ENCODE measurements at places on chromosomes 13 and 19.

- peak; percentile 98 for DNase-seq
Observed at GRCh38 chr19:5680437-5681368, at the start of the genes HSD11B1L and MICOS13. Gene HSD11B1L (plus strand): TSS chr19:5681027. CDS start chr19:5684833, 3,806 bp downstream. Gene MICOS13 (minus strand): TSS chr19:5680516. CDS start chr19:5680486, 30 bp downstream.

- DNase-seq, result no peak
Observed at GRCh38 chr13:55230570-55230908, 1910.2 kb upstream of the PRR20A start.

DNA sequence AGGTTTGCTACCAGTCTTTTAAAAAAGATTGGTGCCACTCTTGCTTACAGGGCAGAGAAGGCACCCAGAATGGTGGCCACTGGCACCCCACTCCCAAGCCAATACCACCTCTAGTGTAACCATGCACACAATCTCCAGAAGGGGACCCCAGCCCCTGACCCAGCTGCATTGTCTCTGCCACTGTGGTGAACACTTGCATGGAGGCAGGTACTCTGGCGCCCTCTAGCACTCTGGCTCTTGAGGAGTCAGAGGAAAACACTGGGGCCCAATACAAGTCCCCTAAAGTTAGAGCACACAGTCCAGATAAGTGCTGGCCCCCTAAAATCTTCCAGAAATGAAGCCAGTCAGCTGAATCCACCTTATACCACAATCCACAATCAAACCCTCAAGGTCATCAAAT lies 6.0 kb downstream of the ERVV-1 start:
- DNase-seq, result no peak

DNA sequence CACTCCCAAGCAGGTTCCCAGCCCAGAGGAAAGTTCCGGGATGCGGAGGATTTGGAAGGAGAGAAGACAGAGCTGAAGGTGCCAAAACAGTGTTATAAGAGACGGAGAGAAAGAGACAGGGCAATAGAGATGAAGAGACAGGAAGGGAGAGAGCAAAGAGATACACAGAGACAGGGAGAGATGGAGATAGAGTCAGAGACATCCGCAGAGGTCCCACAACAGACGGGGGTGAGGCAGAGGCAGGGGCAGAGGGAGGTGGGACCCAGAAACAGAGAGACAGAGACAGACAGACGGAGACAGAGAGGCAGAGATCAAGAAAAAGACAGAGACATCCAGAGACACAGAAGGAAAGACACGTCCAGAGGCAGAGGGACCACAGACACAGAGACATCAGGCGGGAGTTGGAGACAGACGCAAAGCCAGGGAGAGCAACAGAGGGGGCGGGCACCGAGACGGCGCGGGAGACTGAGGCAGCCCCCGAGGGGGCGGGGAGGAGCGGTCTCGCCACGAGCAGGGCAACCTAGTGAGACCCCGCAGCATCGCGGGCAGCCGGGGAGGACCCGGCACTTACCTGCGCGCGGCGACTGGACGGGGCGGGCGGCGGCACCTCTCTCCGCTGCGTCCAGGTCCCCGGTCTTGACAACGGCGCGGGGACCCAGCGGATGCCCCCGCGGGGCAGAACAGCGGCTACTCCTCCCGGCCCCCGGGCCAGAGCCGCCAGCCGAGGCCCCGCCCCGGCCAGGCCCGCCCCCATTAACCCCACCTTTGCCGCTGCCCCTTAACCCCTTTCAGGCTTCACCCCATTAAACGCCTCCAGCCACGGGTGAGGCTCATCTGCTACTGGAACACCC lies at the start of gene GPR4:
TSS of gene GPR4 (minus strand) at position 689 of the 851 bp plus-strand sequence. CDS start 10,346 bp downstream, outside the sequence.
- DNase-seq, result no peak

DNA sequence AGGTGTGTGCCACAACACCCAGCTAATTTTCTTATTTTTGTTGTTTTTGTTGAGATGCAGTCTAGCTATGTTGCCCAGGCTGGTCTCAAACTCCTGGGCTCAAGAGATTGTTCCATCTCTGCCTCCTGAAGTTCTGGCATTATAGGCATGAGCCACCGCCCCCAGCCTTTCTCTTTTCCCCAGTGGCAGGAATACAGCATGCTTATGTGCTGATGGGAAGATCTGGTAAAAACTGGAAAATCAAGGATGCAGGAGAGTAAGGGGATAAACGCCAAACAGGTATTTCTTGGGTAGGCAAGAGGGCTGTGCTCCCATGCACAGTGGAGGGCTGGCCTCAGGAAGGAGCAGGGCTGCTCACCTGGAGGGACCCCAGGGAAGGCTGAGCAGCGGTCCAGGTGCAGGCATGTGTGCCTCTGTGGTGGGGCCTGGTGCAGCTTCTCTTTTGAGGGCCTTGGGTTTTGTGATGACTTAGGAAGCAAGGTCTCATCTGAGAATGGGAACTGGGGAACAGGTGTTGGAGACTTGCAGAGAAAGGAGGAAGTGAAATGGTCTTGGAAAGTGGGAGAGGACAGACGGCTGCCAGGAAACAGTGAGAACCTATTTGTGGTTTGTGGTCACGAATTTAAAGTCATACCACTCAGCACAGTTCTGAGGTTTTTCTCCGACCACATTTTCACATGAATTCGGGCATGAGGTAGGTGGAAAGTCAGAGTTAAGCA lies 106.5 kb downstream of the TEX26 start:
- DNase-seq, result peak; percentile 34

DNA sequence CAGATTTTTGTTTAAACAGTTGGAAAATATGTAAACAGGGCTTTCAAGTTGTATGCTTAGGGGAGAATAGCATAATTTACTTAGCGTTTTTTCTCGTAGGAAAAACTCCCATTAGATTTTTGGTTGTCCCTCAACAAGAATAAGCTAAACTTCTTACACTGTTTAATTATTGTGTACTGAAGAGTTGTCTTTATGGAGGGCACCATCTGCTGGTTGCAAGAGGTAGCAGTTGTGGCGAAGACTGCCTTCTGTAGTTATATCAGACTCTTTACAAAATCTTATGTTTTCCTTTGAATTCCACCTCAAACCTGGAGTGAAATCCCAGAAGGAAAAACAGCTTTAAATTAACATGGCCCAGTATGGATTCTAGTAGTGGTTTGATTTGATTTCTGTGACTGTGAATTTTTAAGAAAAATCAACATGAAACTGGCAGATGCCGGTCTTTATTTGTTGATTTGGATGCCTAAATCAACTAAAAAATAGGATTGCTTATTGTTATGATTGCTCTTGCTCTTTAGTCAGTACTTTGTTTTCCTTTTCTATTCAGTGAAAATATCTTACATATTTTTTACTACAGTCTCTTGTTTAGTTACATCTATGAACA lies 53.4 kb downstream of the PDS5B start:
- peak; percentile 67 for DNase-seq

DNA sequence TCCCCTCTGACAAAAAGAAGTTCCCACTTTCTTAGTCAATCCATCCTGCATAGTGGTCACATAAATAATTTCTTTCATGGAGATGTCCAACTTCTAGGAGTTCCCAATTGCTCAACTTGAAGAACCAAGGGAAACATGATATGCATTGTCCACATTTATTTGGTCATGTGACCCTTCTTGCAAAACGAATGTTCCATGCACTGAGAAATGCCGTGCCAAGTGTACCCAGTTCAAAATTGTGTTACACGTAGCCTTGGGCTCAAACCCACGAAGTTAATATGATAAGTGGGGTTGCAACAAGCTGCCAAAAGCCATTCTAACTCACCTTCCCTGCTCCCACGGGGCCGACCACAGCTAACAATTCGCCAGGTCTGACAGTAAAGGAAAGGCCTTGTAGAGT lies 113.1 kb downstream of the ABCC4 start:
- DNase-seq, result no peak

DNA sequence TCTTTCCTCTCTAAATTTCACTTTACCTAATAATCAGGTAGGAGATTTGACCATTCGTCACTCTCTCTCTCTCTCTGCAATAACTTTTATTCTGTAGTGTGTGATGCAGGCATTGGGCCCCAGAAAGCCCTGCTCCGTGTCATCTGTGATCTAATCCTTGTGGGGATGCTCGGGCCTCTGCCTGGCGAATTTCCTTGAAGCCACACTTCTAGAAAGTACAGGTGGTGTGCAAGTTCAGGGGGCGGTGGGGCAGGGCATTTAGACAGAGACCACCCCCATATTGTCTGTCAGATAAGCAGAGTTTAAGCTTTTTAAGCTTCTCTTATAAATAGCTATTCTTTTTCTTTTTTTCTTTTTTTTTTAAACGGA lies 53.4 kb upstream of the GPR12 start:
- no peak for DNase-seq

- no peak for DNase-seq
Observed at GRCh38 chr13:27110056-27110746, 61.4 kb downstream of the USP12 start.

DNA sequence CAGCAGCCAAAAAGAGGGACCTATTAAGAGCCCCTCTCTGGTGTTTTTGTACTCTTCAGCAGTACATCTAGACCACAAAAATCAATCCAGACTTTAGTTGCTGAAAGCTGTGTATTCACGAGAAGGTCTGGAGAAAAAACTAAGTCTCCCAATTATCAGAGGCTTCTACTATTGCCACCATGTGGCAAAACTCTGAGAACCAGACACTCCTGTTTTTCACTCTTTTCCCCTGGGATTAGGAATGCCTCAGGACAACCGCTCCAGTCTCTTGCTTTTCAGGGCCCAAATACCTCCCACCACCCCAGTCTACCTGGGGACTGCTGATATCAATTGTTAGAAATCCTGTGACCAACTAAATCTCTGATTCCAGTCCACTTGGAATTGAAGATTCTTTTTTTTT lies 30.1 kb upstream of the OBI1 start:
- DNase-seq, result no peak

- no peak for DNase-seq
Observed at GRCh38 chr19:38039966-38040365, 133.0 kb downstream of the SIPA1L3 start.

- DNase-seq, result no peak
Observed at GRCh38 chr13:44368062-44368591, 5.5 kb upstream of the SERP2 start.

DNA sequence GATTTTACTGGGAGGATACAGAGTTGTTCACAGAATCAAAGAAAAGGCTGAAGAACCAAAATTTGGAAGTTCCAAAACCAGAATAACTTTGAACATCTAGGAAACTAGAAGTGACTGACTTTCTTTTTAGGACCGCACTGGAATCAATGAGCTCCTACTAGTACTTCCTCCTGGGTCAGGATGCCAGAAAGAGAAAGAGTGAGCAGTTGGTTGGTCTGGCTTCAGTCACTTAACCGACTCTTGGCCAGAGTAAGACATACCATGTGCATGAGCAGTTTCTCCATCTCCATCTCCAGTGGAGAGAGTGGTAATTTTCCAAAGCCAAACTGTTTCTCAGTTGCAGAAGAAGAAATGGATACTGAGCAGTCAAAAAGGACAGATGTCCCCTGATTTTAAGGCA lies 27.1 kb upstream of the MTUS2 start:
- DNase-seq, result no peak

DNA sequence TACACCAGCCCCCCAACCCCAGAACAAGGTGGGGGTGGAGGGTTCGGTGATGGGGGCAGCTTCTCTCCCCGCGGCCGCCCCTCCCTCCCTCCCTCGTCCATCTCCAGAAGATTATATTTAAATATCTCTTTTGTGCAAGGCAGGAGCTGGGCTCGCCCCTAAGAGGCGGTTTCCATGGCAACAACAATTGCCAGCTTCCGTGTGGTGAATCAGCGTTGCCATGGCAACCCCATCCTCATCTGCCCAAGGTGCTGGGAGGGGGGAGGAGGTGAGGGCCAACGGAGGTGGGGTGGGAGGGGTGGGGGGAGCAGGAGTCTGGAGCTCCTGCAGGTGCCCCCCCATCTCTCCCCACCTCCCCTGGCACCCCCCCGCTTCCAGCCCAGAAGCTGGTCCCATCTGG lies 46.4 kb downstream of the CELF5 start:
- DNase-seq, result peak; percentile 49

- no peak for DNase-seq
Observed at GRCh38 chr13:94711561-94712286, 621 bp downstream of the SOX21 start.

DNA sequence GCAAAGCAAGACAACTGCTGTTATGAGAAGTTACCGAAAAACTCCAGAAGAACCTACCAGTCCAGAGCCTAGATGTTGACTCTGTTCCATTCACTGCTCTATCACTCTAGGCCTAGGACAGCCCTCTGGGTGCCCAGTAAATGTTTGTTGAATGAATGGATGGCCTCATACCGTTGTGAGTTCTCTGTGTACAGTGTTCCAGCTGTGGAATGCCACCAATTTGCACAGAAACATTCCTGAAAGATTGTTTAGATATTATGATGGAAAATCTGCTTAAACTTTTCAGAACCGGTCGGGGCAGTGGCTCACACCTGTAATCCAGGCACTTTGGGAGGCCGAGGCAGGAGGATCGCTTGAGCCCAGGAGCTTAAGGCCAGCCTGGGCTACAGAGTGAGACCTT lies 1.3 kb upstream of the FBL start:
- no peak for DNase-seq

DNA sequence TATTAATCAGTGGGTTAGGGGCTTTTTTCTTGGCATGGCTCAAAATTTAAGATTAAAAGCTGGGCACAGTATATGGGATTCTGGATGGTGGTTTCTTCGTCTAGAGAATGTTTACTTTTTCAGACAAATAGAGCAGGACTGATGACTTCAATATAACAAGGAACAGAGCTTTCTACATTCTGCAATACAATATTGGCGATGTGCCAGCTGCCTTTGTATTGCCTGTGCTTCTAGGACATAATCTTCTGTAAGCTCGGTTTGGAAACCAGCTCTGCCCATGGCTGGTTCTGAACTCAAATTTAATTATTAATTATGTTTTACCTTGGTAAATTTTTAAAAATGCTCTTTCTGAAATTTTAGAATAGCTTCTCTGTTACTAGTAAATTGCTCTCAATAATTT lies 139.1 kb upstream of the TRPC4 start:
- no peak for DNase-seq

DNA sequence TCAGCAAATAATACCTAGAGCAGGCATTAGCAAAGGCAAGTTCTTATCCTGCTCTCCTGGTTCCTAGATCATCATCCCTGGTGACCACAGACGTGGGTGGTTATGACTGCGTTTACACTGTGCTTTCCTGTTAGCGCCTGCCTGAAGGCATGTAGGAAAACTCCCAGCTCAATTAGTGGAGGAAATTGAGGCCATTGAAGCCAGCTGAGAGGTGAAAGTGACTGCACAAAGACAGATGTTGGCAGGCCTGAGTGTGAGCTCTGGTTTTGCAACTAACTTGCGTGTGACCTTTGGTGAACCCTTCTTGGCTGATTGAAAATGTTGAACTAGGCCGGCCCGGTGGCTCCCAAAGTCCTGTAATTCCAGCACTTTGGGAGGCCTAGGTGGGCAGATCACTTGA lies 17.5 kb upstream of the NWD1 start:
- DNase-seq, result no peak

- DNase-seq, result no peak
Observed at GRCh38 chr13:31444266-31444856, 244.6 kb downstream of the B3GLCT start.
